ENCODE measurements at places on chromosomes 5 and 9.
A peak's percentile ranks its signal among the peaks of the same experiment; 100 is the strongest.

DNA sequence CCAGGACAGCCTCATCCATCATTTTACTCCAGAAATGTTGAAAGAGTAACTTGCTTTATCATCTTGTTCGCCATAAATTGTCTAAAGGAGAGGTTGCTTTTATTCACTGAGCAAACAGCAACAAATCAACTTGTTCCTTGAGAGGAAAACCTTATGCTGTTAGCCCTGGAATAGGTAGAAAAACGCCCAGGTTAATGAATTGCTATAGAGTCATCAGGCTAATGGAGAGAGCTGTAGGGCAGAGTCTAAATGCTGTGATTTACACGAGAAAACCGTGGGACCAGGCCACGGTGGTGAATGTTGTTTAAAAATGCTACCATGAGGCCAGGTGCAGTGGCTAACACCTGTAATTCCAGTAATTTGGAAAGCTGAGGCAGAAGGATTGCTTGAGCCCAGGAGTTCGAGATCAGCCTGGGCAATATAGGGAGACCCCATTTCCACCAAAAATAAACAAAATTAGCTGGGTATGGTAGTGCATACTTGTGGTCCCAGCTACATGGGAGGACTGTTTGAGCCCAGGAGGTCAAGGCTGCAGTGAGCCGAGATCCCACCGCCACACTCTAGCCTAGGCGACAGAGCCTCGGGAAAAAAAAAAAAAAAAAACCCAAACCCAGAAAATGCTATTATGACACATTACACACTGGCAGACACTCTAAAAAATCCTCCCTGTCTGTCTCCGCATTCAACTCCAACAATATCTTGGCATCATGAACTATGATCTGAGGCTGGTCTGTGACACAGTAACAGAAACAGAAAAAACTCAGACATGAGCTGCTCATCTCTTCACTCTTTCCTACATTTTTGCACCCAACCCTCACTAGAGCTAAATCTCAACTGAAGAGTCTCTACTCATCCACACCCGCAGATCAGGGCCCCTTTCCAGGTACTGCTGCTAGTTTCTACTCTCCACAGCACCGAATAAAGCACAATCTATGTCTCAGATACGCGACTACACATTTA lies 118.6 kb upstream of the RETREG1 start:
- no peak for DNase-seq

- DNase-seq, result no peak
These were observed 16.7 kb downstream of the VCAN start for GRCh38 chr5:83488271-83488670.

- DNase-seq, result no peak
These were observed 20.9 kb downstream of the SLC6A18 start for GRCh38 chr5:1245905-1246576.

GRCh38 chr5:43275391-43275790 lies 37.8 kb downstream of the HMGCS1 start:
- no peak for DNase-seq

GRCh38 chr5:145568581-145568980 lies 266.6 kb downstream of the PRELID2 start:
- no peak for DNase-seq

- no peak for DNase-seq
These were observed 499.1 kb upstream of the GRIN3A start for GRCh38 chr9:102237520-102237919.

- DNase-seq, result no peak
These were observed 26.5 kb downstream of the TMEFF1 start for GRCh38 chr9:100499460-100499859.

DNA sequence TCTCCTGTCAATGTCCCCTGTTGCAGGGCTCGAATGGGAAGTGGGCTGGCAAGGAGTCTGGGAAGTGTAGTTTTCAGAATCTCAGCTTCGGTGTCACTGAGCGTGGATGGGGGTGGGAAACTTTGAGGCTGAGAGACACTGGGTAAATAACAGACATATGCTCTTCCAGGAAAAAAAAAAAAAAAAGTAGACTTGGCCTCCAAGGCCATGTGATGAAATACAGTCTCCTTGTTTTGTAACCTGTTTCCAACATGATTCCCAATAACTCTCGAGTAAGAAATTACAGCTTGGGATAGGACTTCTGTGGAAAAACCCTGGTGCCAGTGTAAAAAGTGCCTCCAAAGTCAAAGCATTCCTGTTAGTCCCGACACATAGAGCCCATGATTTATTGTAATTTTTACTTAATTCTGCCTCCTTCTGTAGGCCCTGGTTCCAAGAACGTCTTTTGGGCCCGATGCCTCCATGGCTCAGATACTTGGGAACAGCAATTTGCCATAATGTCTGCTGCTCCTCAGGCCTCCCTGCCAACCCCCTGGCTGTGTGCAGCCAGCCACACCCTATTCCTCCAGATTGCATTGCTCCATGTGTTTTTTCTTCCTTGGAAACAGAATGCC lies 119.5 kb upstream of the TNC start:
- no peak for DNase-seq

GRCh38 chr5:43037636-43038495 lies 2.3 kb downstream of the ANXA2R start:
- DNase-seq, result peak; percentile 88

DNA sequence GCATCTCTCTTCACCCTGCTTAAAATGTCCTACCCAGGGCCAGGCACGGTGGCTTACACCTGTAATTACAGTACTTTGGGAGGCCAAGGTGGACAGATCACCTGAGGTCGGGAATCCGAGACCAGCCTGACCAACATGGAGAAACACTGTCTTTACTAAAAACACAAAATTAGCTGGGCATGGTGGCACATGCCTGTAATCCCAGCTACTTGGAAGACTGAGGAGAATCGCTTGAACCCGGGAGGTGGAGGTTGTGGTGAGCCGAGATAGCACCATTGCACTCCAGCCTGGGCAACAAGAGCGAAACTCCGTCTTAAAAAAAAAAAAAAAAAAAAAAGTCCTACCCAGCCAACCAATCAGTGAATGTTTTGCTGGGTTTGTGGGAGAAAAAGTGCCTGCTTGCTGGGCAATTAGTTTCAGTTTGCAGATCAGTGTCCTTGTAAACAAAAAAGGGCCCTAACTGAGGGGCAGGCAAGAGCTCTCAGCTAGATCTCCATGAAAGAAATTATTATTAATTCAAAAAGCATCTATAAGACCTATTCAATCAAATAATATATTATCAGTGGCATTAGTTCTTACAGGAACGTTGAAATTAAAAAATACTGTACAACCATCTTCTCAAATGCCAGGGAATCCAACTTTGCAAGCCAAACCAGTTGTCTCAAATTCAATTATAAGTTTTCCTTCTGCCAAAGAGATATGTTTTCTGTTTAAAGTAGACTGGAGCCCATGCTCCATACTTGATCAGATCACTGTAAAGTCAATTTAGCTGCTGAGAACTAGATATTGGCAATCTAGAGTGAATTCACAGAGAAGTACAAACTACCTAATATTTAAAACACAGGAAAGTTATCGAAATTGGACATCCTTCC lies 3.9 kb downstream of the MEGF9 start:
- DNase-seq, result no peak

GRCh38 chr5:160029004-160029403 lies 20.1 kb downstream of the TTC1 start:
- DNase-seq, result no peak

DNA sequence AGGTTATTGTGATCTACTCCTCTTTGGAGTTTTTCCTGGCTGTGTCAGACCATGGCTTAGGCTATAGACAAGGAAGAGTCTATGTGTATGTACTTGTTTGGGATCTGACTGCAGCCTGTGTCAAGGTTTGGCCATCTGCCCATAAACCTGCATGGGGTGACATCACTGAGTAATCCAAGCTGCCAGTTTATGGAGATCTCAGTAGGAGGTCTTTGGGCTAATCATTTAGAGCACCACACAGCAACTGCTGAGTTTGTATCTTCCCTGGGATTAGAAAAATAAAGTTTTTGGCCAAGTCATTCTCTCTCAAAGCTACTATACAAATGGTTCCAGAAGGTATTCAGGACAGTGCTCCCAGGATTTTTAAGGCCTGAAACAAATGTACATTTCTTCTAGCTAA lies 65.5 kb upstream of the HSPB3 start:
- peak; percentile 39 for DNase-seq

GRCh38 chr5:15510831-15511230 lies 10.9 kb downstream of the FBXL7 start:
- no peak for DNase-seq

DNA sequence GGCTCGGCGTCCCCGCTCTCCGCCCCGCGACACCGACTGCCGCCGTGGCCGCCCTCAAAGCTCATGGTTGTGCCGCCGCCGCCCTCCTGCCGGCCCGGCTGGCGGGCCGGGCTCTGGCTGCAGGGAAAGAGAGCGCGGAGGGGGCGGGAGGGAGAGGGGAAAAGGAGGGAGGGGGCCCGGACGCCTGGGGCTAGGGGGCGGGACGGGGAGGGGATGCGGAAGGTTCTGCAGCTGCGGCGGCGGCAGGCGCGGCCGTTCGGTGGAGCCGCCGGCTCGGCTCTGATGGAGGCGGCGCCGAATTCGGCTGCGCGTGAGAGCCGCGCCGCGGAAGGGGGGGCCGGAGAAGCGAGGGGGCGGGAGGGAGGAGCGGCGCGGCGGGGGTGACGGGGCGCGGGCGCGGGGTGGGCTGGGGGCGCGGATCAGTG lies at the start of gene MARCHF11:
MARCHF11 (minus strand) TSS at position 281 of the 425 bp plus-strand sequence; CDS start at position 65, 216 bp downstream.
- DNase-seq, result no peak

Measured in Panc1 (cell line).